ENCODE measurements at places on chromosomes 7 and 10. TPM values are rescaled to one million over a fixed set of nuclear protein-coding genes. Genes with fewer than 3 reads are reported as not detected.

Gene MMP21
- total RNA-seq: 0.85 TPM

Gene MSS51
- 4.8 TPM for total RNA-seq

Gene CRHR2
- not detected for total RNA-seq

Gene IMPDH1
- total RNA-seq: 94.1 TPM

- no peak for DNase-seq
These were observed 74.3 kb upstream of the GATA3 start for GRCh38 chr10:7980196-7980595.

DNA sequence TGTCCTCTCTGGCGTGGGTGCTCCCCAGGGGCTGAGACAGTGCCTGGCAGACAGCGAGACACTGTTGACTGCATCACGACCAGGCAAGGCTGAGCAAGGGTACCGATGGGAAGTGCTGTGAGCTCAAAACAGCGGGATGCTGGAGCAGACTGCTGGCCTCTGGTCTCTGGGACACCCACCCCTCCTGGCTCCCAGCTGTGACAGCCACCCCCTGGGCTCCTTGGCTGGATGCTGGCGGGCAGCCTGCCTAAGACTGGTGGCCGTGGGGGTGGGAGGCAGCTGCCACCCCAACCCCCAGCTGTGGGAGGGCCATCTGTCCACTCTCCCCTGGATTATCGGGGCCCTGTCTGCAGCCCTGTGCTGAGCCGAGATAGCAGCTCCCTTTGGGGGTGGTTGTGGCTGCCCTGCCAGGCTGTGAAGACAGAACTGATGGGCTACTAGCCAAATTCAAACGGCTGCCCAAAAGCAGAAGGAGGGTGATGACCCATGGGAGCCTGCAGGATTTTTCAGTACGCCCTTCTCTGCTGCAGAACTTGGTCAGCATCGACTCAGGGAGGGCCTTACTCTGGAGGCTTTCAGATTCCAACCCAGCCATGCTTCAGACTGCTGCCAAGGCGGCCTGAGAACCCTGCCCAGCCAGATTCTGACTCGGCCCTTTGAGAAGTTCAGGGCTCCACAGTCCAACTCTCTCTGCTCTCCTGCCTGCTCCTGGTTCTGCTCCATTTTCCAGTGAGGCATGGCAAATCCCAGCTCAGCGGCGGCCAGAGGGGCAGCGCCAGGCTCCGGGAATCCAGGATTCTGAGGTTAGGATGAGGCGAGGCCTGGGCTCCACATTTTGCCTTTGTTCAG lies 125.3 kb downstream of the NEURL1 start:
- no peak for DNase-seq

GRCh38 chr7:74399006-74399405 lies 54.7 kb upstream of the GTF2IRD1 start:
- no peak for DNase-seq

GRCh38 chr7:102270178-102270887 lies 16.3 kb upstream of the SH2B2 start:
- DNase-seq: no peak

Data from natural killer cell (primary cell).